ENCODE measurements at places on chromosomes 5 and 9.

GRCh38 chr5:132102101-132102701 is 28.6 kb downstream of the CSF2 start:
- no peak for DNase-seq

GRCh38 chr9:108673386-108673785 is 182.4 kb downstream of the ACTL7B start:
- DNase-seq = peak; percentile 95

DNA sequence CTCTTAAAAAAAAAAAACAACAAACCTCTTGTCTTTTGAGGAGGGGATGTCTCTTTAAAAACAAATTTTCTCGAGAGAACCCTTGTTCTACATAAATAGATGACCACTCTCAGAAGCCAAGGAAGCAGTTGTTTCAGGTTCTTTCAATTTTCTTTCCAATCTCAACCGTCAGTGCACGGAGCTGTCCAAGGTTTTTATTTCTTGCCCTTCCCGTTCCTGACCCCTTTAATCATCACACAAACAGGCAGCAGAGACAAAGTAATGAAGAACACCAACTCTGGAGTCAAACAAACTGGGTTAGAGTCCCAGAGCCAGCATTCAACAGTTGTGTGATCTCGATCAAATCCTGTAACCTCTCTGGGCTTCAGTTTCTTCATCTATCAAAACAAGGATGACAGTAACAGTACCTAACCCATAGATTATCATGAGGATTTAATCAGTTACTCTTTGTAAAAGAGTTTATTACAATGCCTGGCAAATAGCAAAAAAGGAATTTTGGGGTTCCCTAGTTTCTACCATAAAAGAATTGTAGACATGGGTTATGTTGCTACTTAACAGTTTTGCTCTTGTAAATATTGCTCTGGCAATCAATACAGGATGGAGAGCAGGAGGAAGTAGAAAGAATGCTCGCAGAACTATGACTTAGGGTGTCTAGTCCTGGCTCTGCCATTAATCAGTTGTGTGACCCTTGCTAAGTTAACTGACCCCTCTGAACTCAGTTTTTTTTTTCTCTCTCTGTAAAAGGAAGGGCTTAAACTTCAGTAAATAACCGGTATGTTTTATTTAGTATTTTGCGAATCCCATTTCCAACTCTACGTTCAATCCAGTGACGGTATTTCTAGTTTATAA is 1.0 kb upstream of the NIM1K start:
- peak; percentile 51 for DNase-seq

DNA sequence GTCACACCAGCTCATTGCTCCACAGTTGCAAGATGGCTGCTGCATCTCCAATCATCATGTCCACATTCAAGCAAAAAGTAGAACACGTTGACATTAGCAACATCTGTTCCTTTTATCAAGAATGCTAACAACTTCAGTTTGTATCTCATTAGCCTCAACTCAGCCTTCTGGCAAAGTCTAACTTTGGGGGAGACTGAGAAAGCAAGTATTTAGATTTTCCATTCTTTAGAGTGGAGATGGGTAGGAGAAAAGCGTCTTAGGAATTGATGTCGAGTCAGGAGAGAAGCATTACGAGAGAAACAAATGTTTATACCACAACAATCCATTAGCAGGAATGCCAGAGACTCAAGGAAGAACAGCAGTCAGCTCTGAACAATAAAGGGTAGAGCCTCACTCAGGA is 446.3 kb downstream of the ENC1 start:
- DNase-seq = no peak

GRCh38 chr5:149740866-149741459 is 10.9 kb downstream of the PPARGC1B start:
- no peak for DNase-seq

DNA sequence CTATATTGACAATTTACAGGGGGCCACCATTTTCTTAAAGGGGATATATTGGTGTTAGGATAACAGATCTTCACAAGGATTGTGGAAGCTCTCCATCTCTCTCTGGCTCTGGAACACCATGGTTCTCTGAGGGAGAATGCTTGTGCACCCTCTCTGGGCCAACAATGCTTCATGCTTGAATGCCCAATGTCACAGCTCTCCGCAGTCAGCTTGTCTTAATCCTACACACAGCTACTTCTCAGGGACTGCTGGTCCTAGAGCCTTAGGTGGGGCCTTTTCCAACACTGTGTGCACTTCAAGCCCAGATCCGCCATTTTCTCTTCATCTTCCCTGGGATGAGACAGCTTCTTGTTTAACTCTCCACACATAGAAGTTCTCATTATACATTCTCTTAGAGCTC is 6.9 kb upstream of the PDLIM4 start:
- DNase-seq = no peak

- no peak for DNase-seq
Observed at GRCh38 chr9:131398204-131398603, 4.3 kb downstream of the PRRC2B start.

DNA sequence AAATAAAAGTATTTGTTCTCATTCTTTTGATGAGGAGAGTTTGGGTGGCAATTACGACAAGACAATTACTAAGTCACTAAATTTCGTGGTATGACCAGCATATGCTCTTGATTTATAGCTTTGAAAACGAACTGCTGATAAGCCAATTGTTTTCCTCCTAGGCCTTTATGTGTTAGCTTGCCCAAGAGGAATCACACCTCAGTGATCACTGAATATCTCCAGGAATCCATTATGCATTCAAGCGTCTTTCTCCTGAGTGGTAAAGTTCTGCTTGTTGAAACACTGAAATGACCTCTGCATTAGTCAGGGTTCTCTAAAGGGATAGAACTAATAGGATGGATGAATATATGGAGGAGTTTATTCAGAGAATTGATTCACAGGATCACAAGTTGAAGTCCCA is 677.7 kb upstream of the MEF2C start:
- DNase-seq = no peak

GRCh38 chr9:134071149-134071548 is 3.3 kb upstream of the BRD3 start:
- no peak for DNase-seq

DNA sequence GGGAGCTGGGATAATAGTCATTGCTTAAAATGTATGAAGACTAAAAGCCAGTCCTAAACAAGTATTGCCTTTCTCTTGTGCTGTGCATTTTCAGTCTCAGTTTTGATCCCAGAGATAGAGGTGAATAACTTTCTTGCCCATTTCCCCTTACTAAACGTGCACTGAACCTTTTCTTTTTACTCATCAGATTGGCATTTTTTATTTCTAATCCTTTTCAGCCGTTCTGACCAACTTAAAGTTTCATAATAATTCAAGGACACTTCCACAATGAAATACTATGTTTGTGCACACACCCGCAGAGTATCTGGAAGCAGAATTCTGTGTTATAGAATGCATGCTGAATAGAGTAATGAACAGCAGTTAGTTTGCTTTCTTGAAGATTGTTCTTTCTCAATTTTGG is 343.6 kb downstream of the LRRC70 start:
- DNase-seq = no peak

Data from fibroblast of skin of back (primary cell).